ENCODE measurements at places on chromosomes 13 and 19.

DNA sequence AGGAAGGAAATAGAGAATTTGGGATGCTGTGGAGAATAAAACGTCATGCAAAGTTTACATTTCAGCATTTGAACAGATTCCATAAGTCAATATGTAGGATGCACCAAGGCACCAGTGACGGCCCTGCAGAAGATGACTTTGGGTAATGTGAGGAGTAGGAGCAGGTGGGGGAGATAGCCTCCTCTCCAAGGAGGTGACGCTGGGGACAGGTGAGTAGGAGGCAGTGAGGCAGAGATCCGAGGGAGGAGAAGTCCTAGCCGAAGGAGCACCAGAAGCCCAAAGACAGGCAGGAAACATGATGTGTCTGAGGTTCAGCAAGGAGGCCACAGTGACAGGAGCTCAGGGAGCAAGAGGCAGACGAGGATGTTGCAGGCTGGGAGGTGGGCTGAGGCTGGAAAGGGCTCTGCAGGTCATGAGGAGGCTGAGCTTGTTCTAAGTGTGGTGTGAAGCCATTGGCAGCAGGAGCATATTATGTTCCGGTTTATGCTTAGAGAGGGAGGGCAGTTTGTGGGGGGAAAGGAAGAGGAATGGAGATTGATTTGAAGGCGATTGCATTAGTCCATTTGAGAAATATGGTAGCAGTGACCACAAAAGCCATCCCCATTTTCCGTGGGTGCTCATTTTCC is 55.7 kb upstream of the C1QTNF9 start:
- no peak for DNase-seq

DNA sequence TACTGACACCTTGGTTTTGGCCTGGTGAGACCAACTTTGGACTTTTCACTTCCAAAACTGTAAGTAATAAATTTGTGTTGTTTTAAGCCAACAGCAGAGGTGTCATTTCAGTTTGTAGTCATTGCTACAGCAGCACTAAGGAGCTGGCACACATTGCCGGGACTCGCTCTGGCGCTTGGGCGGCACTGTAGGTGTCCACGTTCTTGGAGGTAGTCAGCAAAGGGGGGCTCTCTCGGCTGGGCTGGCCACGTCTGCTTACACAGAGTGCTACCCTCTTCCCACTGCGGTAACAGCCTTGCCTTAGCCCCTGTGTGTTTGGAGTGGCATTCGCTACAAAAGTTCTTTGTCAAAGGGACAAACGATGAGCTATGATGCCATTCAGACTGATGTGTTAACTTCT is 44.7 kb downstream of the HTR2A start:
- no peak for DNase-seq

- DNase-seq, result no peak
Measured at GRCh38 chr13:43230989-43231388, 207.6 kb downstream of the DNAJC15 start.

DNA sequence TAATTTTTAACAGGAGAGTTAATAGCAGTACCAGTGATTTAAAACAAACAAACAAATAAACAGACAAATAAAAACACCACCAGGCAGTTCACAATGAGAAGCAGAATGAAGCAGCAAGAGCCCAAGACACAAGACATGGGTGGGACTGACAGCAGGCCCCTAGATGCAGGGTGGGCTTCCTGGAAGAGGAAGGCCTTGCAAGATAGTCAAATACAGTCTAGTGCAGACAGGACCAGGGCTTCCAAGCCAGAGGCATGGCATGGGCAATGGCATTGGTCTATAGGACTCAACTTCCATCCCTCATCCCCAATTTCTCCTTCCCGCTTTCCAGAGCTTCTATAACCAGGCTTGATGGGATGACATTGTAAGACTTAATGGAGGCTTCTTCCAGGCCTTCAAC is 645.1 kb downstream of the UQCRFS1 start:
- no peak for DNase-seq

GRCh38 chr13:21546372-21546771 is 57.6 kb downstream of the MICU2 start:
- no peak for DNase-seq

DNA sequence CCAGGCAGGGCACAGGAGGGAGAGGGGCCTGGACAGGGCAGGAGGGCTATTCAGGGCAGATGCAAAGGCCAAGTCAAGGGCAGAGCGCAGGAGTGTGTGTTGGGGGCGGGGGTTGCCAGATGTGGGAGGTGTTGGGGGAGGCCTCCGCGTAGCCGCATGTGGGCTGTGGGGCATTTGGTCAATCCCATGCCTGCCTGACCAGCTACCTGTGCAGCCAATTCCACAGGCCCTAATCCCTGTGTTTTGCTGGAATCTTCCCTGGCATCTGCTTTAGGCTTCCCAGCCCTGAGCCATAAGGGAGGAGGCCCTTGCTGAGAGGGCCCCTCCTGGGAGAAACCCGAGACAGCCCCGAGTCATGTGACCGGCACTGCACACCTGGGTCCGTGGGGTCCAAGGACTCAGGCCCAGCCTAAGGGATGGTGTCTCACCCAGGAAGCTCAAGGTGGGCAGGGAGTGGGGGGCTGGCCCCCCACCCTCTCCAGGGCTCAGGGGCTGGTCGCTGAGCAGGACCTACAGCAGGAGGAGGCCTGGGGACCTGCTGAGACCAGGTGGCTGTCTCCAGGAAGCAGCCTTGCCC is 20.3 kb downstream of the RFX1 start:
- DNase-seq, result no peak

GRCh38 chr13:53043398-53043797 is 14.8 kb downstream of the OLFM4 start:
- no peak for DNase-seq

- DNase-seq, result no peak
Measured at GRCh38 chr13:26992951-26993719, 178.5 kb downstream of the USP12 start.

GRCh38 chr19:30916238-30916637 is 433.0 kb downstream of the TSHZ3 start:
- DNase-seq, result no peak

DNA sequence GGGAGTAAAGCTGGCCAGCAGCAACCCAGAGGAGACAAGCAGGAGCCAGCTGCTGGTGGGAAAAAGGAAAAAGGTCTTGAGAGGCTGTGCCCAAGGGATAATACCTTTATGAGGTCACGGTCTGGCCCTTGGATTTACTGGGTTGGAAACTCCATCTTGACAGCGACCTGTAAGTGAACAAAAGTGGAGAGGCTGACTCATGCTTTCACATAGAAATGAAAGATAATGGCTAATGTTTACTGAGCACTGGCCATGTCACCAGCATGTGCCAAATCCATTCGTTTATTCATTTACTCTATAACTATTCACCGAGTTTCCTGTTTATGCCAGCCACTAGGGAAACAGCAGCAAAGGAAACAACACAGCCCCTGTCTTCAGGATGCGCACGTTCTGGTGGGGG is 4.7 kb downstream of the VRK3 start:
- no peak for DNase-seq

GRCh38 chr13:33717775-33718174 is 100.2 kb upstream of the RFC3 start:
- DNase-seq, result no peak

- no peak for DNase-seq
Measured at GRCh38 chr19:31535691-31536460, 186.6 kb upstream of the TSHZ3 start.

- no peak for DNase-seq
Measured at GRCh38 chr19:2244125-2244411, 5.1 kb upstream of the AMH start.

- DNase-seq, result no peak
Measured at GRCh38 chr13:33032037-33032625, 15.9 kb downstream of the KL start.

GRCh38 chr13:112248862-112249592 is 127.1 kb upstream of the SPACA7 start:
- no peak for DNase-seq

- no peak for DNase-seq
Measured at GRCh38 chr13:99157046-99157445, 43.6 kb upstream of the UBAC2 start.

DNA sequence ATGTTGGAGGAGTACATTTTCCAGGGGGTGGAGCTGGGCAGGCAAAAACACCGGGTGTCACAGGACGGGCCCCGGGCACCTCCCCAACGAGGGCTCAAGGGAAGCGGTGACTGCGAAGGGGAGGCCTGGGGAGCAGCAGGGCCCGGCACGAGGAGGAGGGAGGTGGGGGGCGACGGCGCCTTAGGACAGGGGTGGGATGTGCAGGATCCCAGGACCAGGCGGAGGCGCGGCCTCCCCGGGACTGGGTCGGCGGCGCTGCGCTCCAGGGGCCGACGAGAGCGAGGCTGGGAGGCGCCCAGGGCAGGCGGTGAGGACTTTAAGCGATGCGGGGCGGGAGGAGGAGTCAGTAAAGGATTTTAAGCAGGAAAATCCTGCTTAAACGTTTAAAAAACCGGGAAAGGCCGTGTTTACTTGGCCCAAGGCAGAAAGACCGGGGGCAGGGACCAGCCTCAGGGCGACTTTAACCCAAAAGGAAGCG is 427 bp downstream of the ZNF160 start:
- DNase-seq, result peak; percentile 24

Measured in activated CD4-positive, alpha-beta T cell treated with anti-CD3 and anti-CD28 coated beads, Interleukin-2, amount 50 U/mL, for 4 hours (primary cell).